ENCODE measurements at places on chromosomes 12 and 14.

DNA sequence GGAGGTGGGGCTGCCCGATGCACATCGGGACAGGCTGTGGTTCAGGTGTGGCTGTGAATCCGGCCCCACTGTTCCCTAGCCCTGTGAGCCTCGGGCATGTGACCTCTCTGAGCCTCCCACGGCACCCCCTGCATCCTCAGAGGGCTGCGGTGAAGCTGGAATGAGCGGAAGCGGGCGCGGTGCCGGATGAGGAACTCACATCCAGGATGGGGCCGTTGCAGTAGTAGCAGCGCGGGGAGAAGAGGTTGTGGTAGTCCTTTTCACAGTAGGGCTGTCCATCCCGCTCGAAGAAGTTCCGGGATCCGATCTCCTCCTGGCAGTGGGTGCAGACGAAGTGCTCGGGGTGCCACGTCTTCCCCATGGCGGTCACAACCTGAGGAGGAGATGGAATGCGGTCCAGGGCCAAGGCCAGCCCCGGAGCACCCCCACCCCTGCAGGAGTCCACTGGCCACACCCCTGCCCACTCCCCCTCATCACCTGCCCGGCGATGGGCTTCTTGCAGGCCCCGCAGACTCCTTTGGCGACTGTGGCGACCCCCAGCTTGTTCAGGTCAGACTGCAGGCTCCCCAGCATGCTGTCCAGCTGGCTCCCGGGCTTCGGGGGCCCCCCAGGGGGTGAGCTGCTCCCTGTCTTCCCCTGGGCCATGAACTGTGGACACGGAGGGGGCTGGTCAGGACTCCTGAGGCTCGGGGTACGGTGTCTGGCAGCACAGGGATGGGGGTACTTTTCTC is 13.9 kb upstream of the RPLP0 start:
- no peak for DNase-seq

GRCh38 chr12:11716794-11717518 is 67.5 kb downstream of the ETV6 start:
- DNase-seq, result no peak

- no peak for DNase-seq
Measured at GRCh38 chr12:13186302-13186701, 10.2 kb upstream of the EMP1 start.

DNA sequence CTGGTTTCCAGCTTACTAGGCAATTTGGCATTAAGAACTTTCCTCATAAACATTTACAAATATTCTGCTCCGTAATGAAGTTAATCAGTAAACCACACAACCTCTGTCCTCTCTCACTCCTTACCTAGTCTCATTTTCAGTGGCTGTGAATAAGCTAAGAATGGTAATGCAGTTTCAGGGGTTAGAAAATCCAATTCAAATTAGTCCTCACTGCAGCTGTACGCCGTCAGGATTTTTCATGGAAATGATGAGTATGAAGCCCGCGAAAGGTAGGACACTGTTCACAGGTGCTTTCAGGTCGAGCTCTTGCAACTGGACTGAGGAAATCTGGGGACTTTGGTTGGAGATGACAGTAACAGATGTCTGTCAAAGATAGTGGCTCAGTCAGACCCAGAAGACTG is 29.6 kb downstream of the NR1H4 start:
- DNase-seq, result no peak

- DNase-seq, result no peak
Measured at GRCh38 chr14:78595797-78596196, 425.6 kb downstream of the NRXN3 start.

All from head of caudate nucleus (tissue), 42 donors.